H9 (cell line): ENCODE measurements at places on chromosomes 1 and 21. TPM values are rescaled to one million over a fixed set of nuclear protein-coding genes. Genes with fewer than 3 reads are reported as not detected.

DNA sequence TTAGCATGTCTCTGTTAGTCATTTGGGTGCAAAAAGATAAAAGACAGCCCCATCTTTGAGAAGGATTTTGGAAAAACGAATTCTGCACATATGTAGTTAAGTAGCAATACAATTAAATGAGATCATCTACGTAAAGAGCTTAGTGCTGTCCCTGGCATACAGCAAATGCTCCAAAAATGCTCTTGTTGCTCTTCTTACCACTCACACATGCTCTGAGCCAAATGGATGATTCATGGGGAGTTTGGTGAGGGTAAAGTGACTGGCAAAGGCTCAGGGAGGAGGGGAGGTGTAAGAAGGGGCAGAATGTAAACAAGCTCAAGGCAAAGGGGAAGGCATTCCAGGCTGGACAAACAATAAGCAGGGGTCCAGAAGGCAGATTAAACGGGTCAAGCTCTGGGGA lies 191.9 kb downstream of the AK5 start:
- no peak for DNase-seq
- no peaks in the 10 kb centered on the region for H3K4me1 ChIP-seq
- no peak overlapping the region for H3K27ac ChIP-seq

- no peaks in the 10 kb centered on the region for H3K4me1 ChIP-seq
- H3K27ac ChIP-seq = no peak overlapping the region
- H3K36me3 ChIP-seq = peaks cover 82% of the 10 kb centered on the region
- H3K4me3 ChIP-seq = no peak overlapping the region
- H3K27me3 ChIP-seq = no peaks in the 10 kb centered on the region
Measured at GRCh38 chr1:229461032-229461668, 27.3 kb upstream of the ACTA1 start.

ARMH1 gene
- 0.68 and 1.0 TPM in 2 replicates for total RNA-seq

- H3K27ac ChIP-seq = no peak overlapping the region
- no peak for DNase-seq
Measured at GRCh38 chr1:183913567-183913993, 108.7 kb downstream of the RGL1 start.

DNA sequence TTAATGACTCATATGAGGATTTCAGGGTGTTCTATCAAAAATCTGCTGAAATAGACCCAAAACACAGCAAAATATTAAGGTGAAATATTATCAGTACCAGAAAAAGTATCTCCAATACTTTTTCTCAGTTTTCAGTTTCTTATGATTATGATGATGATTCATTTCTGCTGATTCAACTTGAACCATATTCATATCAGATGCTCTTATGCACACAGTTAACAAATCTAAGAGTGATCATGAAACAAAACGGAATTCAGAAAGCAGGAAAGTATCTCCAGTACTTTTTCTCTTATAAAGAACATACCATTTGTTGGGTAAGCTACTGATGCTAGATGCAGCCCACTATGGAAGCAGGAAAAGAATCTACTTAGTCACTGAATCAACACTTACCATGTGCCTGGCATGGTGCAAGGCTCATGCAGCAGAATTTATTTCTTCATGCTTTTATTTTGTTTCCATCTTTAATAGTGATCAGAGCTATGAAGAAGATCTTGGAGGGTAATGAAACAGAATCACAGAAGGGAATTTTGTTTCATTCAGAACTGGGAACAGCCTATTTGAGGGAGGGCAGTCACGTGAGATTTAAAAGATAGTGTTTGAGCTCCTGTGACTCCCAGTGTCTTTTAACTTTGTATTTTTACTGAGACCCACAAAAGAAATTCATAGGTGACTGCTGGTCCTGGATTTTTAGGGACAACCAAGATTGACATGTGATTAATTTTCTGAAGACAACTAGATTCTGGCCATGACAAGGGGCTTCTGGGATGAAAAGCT lies 480.6 kb downstream of the SETD4 start:
- H3K4me3 ChIP-seq = no peak overlapping the region; the same call in 1 of the 3 replicates
- H3K4me1 ChIP-seq = no peaks in the 10 kb centered on the region
- no peaks in the 10 kb centered on the region for H3K27me3 ChIP-seq
- H3K27ac ChIP-seq = no peak overlapping the region

- H3K4me3 ChIP-seq = no peak overlapping the region
- no peaks in the 10 kb centered on the region for H3K36me3 ChIP-seq
- no peaks in the 10 kb centered on the region for H3K4me1 ChIP-seq
- DNase-seq = no peak
Measured at GRCh38 chr1:55447488-55447887, 232.3 kb upstream of the USP24 start.

CASZ1 gene
- 2.3 and 3.9 TPM in 2 replicates for total RNA-seq

- no peak overlapping the region for H3K4me3 ChIP-seq
- H3K4me1 ChIP-seq = no peaks in the 10 kb centered on the region; the same call in 1 of the 2 replicates
- no peak for DNase-seq
- H3K36me3 ChIP-seq = 0 out of 2 replicates have a peak, but pooled peaks cover 3% of the 10 kb centered on the region
Measured at GRCh38 chr1:109391157-109391556, 6.6 kb downstream of the SORT1 start.

DNA sequence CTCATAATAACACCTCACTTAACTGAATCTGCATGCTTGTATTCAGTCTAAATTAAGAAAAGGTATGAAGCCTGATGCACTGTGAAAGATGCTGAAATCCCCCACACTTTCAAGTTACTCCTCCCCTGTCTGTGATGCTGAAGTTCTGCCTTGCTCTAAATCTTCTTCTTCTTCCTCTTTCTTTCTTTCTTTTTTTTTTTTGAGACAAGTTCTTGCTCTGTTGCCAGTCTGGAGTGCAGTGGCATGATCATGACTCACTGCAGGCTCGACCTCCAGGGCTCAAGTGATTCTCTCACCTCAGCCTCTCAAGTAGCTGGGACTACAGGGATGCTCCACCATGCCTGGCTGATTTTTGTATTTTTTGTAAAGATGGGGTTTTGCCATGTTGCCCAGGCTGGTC lies 231.0 kb upstream of the B3GALT2 start:
- H3K27ac ChIP-seq = no peak overlapping the region
- no peaks in the 10 kb centered on the region for H3K27me3 ChIP-seq
- H3K36me3 ChIP-seq = no peaks in the 10 kb centered on the region

GRCh38 chr1:64223329-64224151 lies 20.1 kb downstream of the UBE2U start:
- H3K4me1 ChIP-seq = no peaks in the 10 kb centered on the region
- no peak for DNase-seq
- H3K27ac ChIP-seq = no peak overlapping the region
- no peaks in the 10 kb centered on the region for H3K27me3 ChIP-seq
